Right hindlimb (tissue), 1 donor: ENCODE measurements at places on chromosomes 5 and 9.

DNA sequence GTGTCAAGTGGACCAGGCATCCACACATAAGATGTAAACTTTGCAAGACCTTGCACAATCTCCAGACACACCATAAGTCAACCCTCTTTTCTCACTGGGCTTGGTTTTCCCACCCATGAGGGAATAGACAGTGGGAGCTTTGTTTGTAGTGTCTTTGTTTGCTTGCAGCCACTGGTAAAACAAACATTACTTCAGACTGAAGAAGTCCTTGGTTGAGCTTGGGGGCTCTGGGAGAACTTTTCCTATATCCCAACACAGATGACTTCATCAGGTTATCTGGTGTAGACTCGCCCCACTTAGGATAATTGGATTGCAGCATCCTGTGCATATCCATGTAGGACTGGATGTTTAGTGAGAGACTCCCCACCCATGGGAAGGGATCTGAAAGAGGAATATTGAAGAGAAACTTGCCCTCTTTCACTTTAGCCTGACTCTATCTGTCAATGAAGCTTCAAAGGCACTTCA lies 11.5 kb upstream of the ADGRV1 start:
- DNase-seq, result no peak

- DNase-seq, result no peak
Observed at GRCh38 chr5:73735032-73735734, 109.2 kb downstream of the ARHGEF28 start.

DNA sequence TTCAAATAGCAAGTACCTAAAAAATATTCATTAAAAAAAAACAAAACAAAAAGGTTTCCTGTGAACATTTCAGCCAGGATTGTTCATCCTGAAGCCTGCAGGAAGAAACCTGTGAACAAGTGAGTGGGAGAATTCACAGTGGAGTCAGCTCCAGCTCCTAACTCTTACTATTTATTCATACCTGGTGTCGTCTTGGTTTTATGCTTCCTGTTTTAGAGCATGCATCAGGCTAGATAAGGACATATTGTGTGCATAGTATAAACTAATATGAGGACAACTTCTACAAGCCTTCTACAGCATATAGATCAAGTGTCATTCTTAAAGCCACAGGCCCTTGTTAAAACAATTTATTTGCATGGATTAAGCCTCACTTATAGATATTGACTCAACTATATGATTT lies 169.9 kb downstream of the EFNA5 start:
- DNase-seq, result no peak

DNA sequence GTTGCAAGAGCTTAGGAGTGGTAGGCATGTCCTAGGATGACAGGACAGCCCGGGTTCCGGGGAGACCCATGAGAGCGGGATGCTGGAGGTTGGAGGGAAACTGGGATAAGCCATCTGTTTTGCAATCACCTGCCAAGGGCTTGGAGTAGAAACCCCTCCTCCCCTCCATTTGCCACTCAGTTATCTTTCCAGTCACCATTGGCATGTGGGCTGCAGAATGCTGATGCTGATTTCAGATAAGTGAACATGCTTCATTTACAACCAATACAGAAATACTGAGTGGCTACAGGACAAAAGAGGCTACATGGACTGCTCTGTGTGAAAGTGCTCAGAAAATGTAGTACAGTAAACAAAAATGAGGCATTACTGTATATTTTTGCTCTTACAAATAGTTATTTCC lies 93.4 kb upstream of the KIF2A start:
- no peak for DNase-seq

DNA sequence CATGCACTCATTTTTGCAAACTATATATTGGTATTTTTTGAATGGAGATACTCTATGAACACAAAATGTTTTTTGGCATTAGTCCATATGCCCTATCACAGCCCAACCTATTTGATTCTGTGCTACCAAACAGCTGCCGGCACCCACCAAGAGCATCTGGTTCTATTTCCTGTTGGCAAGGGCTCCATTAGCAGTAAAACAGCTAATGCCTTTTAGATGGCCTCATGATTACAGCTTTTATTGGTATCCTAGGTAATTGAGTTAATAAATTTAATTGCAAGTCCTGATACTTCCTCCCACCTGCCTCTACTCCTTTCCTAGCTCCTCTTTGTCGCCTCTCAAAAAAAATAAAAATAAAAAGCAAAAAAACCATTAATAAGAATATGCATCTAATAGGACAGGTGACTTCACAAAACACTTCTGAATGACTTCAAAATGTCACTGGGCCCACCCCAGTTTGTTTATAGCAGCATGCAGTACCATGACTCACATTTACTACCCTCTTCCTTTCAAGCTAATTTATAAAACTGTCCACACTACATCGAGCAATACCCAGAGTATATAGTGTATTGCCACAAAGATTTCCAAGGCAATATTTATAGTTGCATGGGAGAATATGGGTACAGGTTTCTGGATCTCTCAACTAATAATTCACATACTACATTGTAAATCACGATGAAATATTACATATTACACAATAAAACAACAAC lies 620.4 kb downstream of the SLCO4C1 start:
- no peak for DNase-seq

GRCh38 chr5:64665243-64665642 lies 25.1 kb upstream of the SHISAL2B start:
- no peak for DNase-seq

GRCh38 chr5:120703918-120704587 lies 240.0 kb downstream of the PRR16 start:
- DNase-seq, result no peak

DNA sequence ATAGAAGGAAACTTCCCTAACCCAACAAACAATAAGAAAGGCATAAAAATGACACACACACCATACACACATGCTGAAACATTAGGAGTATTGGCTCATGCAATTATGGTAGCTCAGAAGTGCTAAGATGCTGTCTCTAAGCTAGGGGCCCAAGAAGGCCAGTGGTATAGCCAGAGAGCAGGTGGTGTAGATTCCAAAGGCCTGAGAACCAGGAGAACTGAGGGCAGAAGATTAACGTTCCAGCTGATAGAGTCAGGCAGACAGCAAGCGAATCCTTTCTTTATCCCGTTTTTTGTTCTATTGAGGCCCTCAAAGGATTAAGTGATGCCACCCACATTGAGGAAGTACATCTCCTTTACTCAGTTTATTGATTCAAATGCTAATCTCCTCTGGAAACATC lies 262.9 kb downstream of the EPB41L4A start:
- no peak for DNase-seq

GRCh38 chr9:130870491-130871381 lies 25.9 kb downstream of the QRFP start:
- no peak for DNase-seq

- no peak for DNase-seq
Observed at GRCh38 chr5:74288448-74289108, 351.9 kb downstream of the ENC1 start.

DNA sequence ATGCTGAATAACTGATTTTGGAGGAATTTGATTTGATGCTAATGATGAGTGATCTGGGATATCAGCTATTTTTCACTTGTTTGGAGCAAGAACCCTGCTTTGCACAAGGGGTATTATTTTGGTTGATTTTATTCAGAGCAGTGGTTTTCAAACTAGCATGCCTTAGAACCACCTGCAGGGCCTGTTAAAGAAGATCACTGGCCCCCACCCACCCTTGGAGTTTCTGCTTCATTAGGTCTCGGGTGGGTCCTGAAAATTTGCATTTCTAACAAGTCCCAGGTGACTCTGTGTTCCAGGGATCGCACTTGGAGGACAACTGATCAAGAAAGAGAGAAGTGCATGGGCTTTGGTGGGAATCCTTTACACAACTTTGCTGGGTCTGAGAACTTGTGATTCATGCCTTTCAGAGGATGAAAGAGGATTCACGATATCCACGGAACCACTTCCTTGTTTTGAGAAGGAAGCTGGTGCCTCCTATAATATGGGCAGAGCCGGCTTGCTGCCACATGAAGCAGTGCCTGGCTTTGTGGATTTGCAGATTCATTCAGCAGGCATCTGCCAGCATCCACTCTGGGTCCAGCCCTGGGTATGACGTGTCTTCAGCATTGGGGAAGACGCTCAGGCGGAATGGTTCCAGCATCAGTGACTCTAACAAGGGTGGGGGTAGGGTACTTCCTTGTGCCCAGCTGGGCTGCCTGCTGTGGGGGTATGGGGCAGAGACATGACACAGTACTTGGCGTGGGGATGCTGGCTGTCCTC lies 106.6 kb upstream of the PITX1 start:
- DNase-seq, result peak; percentile 13

DNA sequence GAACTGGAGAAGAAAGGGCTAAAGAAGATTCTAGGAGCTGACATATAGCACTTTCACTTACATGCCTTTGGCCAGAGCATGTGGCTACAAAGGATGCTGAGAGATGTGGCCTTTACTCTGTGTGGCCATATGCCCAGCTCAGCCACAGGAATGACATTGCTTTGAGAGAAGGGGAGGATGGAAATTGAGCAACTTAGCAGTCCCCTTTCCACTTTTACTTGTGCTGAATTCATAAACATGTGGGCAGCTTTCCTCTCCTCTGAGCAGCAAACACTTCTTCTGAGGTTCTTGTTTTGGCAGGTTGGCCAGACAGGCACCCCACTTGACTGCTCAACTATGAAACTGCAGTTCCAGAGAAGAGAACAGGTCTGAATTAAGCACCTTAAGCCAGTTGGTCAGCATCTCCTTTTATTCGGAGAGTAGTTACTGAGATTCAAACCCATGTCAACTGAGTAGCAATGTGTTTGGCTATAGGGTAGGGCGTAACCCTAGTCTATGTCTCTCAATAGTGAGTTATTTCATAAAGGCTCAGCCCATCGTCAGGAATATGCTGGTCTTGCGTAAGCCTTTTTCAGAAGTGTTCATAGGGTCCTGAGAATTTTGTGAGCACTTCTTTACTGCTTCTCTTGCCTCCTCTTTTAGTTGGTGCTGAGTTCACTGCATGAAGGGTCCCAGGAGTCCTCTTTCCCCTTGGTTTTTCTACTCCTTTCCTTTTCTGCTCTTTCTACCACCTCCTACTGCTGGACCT lies 134.5 kb downstream of the PALM2AKAP2 start:
- no peak for DNase-seq

DNA sequence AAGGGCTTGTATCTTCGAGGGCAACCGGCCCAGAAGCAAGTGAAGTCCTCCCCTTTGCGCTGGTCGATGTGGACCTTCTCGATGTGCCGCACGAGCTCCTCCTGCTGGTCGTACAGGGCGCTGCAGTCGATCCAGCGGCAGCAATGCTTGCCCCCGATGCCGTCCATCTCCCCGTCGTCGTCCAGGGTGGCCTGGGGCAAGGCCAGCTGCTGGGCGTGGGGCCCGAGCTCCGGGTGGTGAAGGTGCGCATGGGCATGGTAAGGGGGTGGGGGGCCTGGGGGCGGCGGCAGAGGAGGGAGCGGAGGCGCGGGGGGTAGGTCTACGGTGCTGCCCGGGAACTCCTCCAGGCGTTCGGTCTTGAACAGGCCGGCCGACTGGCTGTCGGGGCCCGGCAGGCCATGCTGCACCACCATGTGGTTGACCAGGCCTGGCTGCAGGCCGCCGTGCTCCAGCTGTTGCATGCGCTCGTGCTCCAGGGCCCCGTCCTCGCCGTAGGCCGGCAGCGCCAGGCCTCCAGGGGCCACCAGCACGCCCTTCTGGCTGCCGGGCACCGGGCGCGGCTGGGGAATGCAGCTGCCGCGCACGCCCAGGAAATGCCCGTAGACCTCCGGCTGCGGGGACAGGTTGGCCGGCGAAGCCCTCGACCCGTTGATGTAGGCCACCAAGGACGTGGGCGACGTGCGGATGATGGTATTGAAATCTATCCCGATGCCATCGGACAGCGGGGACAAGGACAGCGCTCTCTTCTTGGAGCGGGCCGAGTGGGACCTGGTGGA lies 181.8 kb downstream of the GLIS3 start:
- DNase-seq, result no peak

GRCh38 chr9:69232135-69232534 lies 58.1 kb downstream of the TJP2 start:
- no peak for DNase-seq

- no peak for DNase-seq
Observed at GRCh38 chr5:137730336-137730735, 5.6 kb downstream of the KLHL3 start.

GRCh38 chr5:109859537-109859936 lies 169.8 kb downstream of the MAN2A1 start:
- no peak for DNase-seq

- no peak for DNase-seq
Observed at GRCh38 chr9:6133346-6134063, 82.1 kb upstream of the IL33 start.

GRCh38 chr5:21774281-21774680 lies 1078.9 kb downstream of the CDH12 start:
- no peak for DNase-seq

DNA sequence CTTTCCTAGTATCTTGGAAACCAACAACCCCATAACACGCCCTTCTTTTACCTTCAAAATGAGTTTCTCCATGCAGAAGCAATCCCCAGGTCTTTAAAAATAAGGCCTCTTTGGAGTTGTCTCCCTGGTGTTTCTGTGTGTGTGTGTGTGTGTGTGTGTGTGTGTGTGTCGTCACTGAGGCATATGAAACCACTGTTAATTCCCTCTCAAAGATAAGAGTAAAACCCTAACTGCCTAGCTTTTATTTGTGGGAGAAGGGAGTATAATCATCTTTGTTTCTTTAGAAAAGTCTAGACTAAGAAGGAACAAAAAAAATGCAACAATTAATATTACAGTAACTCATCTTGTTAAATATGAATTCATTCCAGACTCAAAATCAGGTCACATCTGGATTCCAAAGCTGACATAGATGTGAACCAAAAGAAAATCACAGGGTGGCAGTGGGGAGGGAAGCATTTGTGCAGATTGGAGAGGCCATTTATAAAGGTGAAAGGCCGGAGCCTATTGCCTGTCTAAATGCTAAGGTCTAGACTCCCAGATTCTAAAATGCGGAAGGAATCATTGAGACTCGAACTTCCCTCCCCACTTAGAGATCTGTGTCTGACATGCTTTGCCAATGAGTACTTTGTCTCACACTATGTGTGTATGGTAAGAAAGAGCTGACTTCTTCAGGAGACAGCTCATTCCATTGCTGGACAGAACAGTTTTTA lies 91.4 kb downstream of the ZNF366 start:
- no peak for DNase-seq

GRCh38 chr9:88696501-88696900 lies 161.5 kb downstream of the NXNL2 start:
- DNase-seq, result no peak

DNA sequence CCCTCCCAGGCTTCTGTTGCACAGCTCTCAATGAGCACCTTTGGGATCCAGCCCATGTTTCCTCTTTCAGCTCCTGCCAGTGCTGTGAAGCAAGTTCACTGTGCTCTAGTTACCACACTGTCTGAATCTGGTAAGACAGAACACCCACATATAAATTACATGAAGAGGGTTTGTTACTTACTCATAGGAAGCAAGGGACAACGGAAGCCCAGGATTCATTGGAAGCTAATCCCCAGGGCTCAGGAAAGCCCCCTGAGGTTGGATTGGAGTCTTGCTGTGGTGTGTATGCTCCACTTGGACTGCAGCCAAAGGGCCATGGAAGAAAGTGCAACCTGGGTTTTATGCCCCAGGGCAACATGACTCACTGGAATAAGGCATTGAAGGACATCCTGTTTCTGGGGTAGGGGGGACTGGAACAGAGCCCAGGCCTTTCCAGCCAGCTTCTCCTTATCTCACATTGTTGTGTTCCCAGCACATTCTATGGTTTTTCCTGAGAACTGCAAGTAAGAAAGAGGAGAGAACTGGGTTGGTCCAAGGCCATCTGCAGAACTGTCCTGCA lies 15.6 kb upstream of the CLK4 start:
- no peak for DNase-seq
